ENCODE measurements at places on chromosomes 2 and 18.

GRCh38 chr2:171878481-171878993 is 15.5 kb downstream of the SLC25A12 start:
- DNase-seq, result no peak

DNA sequence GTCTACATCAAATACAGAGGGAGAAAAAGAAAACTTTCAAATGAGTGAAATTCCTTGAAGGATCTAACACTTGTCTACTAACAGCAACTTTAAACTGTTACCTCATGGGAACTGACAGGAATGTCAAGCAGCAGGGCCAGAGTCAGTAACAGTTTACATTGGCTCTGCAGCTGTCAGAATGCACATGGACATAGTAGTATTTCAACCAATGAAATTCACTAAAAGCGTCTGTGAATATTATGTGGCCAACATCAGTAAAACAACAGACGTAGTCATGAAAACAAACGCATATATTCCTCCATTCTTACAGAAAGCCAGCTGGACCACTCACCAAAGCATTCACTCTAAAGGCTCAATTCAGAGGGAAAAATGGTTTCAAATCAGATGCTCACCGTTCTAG is 79.3 kb upstream of the RNU4ATAC start:
- DNase-seq, result no peak

GRCh38 chr2:222504719-222505118 is 80.4 kb downstream of the SGPP2 start:
- DNase-seq, result no peak

GRCh38 chr2:206396211-206396610 is 47.1 kb upstream of the ADAM23 start:
- DNase-seq, result no peak

GRCh38 chr2:70529610-70530009 is 24.0 kb downstream of the TGFA start:
- DNase-seq, result no peak

DNA sequence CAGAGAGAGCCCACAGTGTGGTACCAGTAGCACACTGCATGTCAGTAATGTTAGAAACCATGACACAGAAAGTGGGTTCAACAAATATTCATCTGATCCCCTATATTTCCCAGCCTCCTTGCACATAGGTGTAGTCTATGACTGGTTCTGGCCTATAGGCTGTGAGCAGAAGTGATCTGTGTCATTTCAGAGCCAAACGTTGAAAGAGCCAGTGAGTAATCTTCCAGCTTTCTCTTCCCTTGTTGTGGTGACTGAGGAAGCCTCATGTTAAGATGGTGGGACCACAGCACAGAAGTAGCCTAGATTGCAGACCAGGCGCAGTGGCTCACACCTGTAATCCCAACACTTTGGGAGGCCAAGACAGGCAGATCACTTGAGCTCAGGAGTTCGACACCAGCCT is 4.1 kb downstream of the TMEM237 start:
- DNase-seq, result no peak

DNA sequence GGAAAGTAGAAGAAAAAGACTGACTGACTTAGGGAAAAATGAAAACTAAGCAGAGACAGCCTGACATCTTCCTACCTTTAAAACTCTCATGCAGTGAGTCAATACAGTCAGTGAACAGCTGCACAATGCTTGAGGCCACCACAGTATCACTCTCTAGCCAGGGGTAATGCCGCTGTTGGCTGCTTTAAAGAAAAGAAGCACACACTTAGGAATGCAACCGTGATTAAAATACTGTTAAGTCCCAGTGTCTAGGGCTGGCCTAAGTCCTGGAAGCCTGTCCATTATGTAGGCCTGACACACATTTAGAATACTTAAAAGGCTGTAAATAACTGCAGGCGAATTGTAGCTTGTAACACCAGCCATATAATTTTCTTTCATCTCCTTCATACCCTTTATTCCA is 50.7 kb downstream of the SIGLEC15 start:
- no peak for DNase-seq

DNA sequence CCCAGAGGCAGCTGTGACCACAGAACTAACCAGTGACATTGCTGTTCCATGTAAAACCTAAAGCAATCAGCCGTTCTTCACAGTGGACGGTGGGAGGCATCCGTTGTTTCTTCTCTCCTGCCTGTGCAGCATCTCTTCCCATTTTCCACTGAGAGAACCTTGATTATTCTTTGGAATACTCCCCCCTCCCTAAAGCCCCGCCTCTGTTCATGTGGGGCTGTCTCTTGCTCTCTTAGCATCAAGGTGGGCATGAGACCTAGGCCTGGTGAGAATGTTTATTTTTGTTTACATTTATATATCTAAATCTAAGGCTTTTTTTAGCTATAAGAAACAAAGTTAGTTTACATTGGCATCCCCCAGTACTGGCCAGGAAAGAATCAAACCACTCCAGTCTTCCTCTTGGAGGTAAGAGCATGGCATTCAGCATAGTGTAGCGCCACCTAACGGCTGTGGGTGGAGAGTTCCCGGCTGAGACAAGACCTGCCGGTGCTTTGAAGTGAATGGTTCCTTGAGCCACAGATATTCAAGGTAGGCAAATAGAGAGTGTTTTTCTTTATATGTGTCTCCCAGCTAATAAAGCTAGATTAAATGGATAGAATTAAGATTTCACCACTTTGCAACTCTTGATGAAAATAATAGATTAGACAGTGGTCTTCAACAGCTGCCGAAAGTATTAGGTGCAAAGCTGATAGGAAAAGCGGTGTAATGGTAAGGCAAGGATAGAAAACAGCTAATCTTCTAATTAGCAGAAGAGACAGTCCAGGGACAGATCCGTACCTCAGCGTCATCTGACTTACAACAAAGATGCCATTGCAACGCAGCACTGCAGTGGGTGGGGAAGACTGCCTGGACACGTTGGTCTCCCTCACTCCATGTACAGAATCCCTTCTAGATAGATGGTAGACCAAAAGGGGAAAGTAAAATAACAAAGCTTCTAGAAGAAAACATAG is 219.6 kb upstream of the RAB12 start:
- DNase-seq, result no peak

DNA sequence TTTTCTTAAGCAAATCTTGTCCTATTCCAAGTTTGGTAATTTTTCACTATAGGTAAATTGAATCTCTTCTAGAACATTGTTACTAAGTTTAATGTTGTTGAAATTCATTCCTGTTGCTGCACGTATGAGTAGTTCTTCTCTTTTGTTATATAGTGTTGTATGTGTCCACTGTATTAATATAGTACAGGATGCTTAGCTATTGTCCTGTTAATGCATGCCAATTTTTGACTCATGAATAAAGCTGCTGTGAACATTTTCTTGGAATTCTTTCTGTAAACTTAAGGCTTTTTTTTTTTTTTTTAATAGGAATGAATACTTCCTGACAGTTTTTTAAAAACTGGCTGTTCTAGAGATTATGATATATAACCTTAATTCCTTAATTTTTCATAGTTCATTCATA is 326.9 kb downstream of the SLC4A3 start:
- no peak for DNase-seq

DNA sequence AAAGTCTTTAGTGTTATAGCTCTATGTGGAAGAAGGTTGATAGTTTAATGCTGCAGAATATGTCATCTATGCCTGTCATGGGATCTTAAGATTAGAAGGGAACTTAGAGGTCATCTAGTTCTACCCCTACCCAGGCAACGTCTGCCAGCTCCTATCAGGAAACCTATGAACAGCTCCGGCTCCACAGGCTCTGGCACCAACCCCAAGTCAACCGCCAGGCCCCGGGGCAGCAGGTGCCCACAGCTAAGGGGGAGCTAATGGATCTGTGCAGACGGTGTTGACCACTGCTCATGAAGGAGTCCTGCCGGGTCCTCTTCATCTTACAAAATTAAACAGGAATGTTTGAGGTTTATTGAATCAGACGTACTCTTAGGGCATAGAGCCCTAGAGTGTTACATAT is 440.8 kb upstream of the KLHL29 start:
- no peak for DNase-seq

GRCh38 chr2:24509425-24509824 is 18.4 kb downstream of the NCOA1 start:
- DNase-seq, result no peak

GRCh38 chr18:63617049-63617914 is 26.8 kb downstream of the SERPINB4 start:
- no peak for DNase-seq

DNA sequence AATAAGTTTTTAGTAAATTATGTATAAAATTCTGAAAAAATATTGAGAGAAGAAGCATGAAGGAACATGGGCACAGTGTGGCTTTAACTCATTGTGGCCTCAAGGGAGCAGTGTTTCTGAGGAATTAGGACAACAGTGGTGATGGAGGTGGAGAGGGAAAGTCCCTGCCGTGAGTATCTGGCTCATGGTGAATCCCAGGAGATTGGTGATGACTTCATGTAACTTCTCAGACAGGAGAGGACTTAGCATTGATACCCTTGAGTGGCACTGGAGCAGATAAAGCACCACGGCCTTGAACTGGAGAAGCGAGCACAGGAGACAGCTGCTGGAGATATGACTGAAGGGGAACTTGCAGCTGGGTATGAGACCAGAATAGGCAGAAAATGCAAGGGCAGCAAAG is 35.0 kb upstream of the LRP1B start:
- no peak for DNase-seq

- no peak for DNase-seq
Observed at GRCh38 chr18:50956116-50956515, 11.7 kb upstream of the ELAC1 start.

GRCh38 chr18:44725300-44726058 is 44.8 kb downstream of the SETBP1 start:
- no peak for DNase-seq

DNA sequence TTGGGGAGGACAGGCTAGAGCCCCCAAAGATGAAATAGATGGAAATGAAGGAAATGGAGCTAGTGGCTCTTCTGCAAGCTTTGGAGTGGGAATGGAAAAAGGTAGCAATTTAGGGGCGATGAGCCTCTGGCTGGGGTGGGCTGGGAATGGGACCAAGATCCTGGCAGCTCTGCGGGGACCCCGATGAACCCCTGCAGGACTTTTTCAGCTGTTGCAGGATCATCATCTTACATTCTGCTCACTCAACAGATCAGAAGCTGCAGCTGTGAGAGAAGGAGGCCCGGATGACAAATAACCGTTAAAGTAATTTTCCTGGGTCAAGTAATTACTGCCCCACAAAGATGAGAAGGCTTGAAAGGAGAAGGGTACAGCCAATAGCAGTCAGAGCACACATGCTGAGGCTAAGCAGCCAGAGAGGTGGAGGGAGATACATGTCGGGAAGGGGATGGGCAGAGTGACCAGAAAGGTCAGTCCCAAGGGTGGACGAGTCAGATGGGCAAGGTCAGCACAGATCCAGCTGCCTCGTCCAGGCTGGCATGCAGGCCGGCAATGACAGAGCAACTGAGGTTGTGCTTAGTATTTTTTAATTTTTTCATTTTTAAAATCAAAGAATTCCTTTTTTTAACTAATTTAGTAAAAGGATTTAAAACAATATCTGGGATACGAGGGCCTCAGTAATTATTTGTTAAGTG is 245.0 kb upstream of the RAB6C start:
- no peak for DNase-seq

- no peak for DNase-seq
Observed at GRCh38 chr2:3021720-3022119, 355.9 kb downstream of the EIPR1 start.

DNA sequence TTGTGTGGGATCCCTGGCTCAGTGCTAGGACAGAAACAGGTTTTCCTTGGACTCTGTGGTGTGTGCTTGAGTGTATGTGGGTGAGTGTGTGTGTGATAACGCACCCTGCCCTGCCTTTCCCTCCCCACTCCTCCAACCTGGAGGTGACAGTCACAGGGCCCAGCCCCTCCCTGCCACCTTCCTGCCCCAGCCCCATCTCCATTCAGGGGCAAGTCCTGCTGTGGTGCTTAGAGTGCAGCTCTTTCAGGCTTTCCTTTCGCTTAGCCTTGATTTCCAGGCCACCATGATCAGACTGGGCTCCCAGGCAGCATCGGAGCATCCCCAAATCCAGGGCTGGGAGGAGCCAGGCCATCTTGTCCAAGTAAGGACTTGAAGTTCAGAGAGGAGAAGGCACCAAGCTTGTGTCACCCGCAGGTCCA is 185.2 kb downstream of the ZFP36L2 start:
- DNase-seq, result no peak

DNA sequence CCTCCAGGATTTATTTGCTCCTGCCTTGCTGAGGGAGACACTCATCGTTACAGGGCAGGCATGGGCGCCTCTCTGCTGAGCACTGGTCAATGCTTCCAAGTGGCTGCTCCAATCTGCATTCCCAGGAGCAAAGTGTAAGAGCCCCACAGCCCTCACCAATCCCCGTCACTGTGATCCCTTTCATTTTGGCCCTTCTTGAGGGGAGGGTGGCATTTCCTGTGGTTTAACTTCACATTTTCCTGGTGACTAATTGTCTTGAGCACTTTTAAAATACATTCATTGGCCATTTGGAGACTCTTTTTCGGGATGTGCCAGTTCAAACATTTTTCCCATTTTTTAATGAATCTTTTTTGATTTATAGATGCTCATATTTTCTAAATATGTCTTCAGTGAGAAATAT is 33.0 kb downstream of the TPO start:
- DNase-seq, result no peak

- no peak for DNase-seq
Observed at GRCh38 chr2:121094845-121095244, 190.2 kb downstream of the TFCP2L1 start.

DNA sequence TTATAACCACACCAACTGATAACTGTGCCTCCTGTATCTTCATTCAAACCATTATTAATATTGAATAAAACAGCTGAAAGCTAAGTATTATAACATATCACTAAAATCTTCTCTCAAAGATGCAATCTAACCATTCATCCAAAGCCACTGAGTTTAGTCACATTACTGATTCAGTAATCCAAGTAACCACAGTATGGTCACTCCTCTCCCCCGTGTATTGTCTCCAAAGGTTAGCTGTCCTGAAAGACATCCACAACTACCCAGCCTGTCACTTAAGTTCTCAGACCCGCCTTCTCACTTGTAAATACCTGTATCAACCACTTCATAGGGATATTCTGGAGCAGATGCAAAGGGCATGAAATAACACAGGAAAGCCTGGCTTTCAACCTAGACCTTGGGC is 213.4 kb upstream of the BOD1L2 start:
- DNase-seq, result no peak

DNA sequence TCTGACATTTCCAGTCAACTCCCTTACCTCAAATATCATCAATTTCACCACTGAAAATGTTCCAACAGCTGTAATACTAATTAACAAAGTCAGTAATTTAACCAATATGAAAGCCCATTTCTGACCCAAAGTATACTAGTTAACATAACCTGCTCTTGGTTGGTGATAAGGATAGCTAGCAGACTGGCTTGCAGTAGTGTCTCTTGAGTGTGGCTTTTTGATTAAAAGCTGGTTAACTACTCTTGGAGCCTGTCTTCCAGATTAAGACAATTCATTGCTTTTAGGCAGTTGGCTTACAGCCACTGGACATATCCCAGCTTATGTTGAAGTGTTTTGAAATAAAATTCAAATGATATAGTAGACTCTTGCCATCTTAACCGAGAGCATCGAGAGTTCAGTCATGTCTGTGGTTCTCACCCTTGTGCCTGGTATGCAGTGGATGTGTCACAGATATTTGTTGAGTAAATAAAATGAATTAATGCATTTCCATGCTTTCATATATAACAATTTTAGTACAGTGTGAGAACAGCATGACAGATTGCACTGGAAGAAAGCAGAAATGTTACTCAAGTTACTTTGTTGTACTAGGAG is 158.1 kb downstream of the TANC1 start:
- no peak for DNase-seq

- DNase-seq, result no peak
Observed at GRCh38 chr2:43109261-43109743, 117.1 kb downstream of the ZFP36L2 start.

GRCh38 chr2:151904021-151904420 is 75.8 kb upstream of the ARL5A start:
- no peak for DNase-seq
